ENCODE measurements at places on chromosomes 5 and 9.

- no peak for DNase-seq
These were observed 208.1 kb upstream of the S1PR3 start for GRCh38 chr9:88782931-88783710.

DNA sequence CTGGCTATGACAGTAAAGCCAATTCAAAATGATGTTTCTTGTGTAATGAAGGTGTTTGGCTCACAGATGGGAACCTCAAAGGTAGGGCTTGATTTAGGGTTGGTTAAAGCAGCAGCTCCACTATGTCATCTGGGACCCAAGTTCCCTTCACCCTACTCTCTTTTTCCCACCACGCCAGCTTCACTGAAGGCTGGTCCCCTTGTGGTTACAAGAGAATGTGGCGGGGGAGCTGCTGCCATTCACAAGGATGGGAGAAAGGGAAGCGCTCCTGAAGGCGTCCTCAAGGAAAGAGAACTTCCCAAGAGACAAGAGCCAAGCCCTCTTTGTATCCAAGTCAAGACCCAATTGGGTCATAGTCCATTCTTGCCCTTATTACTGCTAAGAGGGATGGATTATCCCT lies 72.7 kb downstream of the NTRK2 start:
- DNase-seq: no peak

DNA sequence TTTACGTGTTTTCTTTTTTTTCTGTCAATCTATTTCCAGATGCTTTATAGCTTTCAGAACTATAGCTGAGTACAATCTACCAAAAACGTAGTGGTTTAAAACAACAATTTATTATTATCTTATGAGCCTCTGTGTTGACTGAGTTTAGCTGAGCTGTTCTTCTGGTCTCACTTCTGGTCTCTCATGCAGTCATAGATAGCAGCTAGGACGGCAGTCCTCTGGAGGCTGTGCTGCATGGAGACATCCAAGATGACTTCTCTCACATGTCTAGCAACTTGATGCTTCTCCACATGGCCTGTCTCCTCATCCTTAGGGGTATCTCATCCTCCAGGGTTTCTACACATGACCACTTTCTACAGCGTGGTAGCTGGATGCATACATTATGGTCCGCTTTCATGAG lies 22.0 kb upstream of the RAD23B start:
- no peak for DNase-seq

GRCh38 chr5:178431063-178431781 lies 159.0 kb downstream of the COL23A1 start:
- no peak for DNase-seq

DNA sequence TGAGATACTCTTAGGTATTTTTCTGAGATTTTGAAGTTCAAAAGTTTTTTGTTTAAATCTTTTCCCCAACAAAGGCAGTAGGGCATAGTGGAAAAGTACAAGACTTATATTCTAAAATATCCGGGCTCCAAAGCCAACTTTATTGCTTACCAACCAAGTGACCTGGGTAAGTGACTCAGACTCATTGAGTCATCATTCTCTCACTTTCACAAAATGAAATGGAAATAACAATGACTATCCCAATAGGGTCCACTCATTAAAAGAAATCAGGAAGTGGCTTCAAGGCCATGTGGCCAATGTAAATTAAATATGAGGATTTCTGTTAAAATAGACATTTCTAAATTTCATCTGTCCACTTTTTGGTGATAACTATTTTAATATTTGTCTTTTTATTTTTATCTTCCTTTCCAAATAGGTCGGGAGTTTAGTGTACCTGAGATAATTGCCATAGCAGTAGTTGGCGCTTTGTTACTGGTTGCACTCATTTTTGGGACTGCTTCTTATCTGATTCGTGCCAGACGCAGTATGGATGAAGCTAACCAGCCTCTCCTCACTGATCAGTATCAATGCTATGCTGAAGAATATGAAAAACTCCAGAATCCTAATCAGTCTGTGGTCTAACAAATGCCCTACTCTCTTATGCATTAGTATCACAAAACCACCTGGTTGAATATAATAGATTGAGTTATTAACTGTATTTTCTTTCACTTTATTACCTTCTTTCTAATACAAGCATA lies 15.5 kb downstream of the TYRP1 start:
- DNase-seq: no peak

DNA sequence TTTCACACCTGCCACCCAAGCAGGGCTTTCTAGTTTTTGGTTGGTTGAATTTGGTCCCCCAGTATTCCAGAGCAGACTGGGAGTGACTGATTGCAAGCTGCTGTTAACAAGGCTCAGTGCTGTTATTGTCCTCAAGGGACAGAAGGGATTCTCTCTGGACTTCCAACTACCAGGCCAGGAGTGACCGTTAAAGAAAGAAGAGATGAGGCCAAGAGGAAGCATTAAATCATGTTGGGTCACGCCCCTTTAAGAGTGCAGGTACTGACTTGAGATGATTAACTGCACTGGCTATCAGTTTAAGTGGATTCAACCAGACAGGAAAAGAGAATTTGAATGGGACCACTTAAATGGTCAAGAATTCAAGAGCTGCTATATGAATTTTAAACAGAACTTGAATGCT lies 220.8 kb upstream of the PCSK5 start:
- DNase-seq: no peak

DNA sequence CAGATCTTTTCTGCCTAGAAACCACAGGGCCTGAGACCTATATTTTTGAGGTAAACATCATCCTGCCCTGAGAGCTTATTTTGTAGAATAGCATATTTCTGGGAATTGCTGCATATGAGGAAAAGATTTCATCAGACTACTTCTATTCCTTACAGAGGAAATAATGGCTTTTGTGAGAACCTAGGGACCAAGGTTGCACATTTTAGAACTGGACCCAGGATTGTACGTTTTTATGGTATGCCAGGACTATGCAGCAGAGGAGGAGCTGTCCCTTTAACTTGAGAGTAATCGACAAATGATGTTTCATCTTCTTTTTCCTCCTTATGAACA lies 2.2 kb upstream of the ALDH1A1 start:
- no peak for DNase-seq

GRCh38 chr5:151262532-151262931 lies 9.5 kb downstream of the GM2A start:
- no peak for DNase-seq

GRCh38 chr5:159788835-159789331 lies 127.4 kb upstream of the ADRA1B start:
- DNase-seq: no peak

- DNase-seq: no peak
These were observed 215.7 kb downstream of the ICE1 start for GRCh38 chr5:5638211-5638610.

DNA sequence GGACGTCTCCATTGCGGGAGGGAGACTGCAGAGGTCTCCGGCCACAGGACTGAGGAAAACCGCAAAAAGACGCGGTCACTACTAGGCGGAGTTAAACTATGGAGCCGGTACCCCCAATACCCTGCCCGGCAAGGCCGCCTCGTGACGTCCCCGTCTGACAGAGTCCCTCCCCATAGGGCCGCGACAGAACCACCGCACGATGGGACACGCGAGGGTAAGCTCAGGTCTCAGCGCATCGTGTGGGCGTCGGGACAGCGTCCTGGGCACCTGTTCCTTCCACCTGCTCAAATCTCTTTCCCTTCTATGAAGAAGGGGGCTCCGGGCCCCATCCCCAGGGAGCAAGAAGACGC lies 35.2 kb upstream of the GLDC start:
- DNase-seq: peak; percentile 35

DNA sequence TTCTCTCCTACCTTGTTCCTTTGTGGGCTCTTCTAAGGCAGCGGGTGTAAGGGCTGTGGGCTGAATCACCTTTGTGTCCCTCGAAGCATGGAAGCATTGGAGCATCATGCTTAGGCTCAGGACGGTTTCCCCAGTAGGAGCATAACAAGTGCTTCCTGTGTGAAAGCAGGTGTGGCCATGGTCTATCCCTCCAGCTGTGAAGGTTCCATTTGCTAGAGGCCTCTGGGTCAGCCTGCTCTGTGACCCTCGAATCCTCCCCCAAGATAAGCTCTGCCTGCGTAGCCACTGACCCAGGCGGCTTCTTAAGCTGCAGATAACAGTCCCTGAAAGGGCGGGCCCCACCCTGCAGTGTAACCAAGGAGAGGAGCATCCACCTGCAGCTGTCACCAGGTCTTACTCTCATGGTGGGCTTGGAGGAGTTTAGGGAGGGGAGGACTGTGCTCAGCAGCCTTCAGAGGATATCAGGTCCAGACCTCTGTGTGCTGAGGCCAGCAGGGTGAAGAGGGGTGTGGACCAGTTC lies 8.4 kb upstream of the NDST1 start:
- DNase-seq: no peak

DNA sequence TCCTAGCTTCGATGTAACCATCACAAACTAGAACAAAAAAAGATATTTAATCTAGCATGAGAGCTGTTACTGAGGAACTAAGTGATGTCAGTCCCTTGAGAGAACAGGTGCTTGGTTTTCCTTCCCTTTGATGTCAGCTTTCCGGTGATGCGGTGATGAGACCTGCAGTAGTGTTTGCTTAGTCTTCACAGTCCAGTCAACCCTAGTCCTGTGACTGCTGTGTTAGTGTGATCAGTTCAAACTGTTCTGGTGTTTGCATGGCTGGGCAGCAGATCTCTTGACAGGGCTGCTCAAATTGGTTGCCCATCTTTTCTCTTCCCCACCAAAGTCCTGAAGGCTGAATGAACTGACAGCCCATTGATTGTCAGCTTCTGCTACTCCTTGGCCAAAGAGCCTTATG lies 608.6 kb upstream of the DAB2 start:
- DNase-seq: peak; percentile 2
